ENCODE measurements at places on chromosomes 2 and 18.
A peak's percentile ranks its signal among the peaks of the same experiment; 100 is the strongest.

DNA sequence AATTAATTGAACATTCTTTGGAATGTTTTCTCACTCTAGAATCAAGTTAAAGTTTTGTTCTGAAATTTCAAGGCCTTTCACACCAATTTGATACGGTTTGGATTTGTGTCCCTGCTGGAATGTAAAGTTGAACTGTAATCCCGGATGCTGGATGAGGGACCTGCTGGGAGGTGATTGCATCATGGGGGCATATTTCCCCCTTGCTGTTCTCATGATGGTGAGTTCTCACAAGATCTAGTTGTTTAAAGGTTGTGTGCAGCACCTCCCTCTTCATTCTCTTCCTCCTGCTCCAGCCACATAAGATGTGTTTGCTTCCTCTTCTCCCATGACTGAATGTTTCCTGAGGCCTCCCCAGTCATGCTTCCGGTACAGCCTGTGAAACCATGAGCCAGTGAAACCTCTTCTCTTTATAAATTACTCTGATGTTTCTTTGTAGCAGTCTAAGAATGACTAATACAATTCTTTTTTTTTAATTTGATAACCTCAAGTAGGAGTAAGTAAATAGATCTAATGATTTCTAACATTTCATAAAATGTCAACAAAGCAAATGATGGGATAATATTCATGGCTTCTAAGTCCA is 144.2 kb upstream of the CDH7 start:
- DNase-seq, result no peak

DNA sequence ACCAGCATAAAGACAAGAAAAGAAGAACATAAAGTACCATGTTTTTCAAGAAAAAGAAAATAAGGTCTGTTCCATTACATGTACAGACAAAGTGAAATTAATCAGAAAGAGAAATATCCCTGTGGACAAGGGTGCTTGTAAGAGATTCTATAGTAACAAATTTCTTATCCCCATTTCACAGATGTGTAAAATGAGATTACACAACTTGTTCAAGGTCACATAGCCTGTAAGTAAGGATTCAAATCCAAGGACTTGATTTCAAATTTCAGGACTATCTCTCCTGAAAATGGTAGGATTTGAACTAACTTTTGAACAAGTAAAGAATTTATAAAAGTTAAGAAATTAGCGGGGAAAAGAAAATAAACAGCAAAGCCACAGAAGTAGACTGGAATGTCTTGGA is 248.2 kb upstream of the SLC39A10 start:
- DNase-seq, result no peak

DNA sequence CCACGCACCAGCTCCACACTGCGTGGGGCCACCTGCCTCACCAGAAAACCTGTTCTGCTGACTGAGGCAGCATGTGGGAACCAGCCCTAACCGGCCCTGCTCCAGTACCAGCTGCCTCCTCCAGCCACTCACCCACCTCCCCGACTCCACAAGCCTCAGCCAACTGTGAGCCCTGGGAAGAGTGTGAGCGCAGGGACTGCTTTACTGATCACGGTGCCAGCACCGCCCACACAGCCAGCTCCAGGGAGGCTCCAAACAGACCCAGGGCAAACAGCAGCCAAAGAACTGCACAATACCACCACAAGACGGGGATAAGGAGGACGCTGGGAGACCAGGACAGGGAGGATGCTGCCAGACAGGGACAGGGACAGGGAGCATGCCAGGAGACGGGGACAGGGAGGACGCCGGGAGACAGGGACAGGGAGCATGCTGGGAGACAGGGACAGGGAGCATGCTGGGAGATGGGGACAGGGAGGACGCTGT is 28.4 kb downstream of the EIPR1 start:
- no peak for DNase-seq

GRCh38 chr18:24014986-24015638 is 558 bp downstream of the TTC39C start:
- DNase-seq, result peak; percentile 24

- DNase-seq, result no peak
Measured at GRCh38 chr2:177501186-177501585, 108.6 kb downstream of the AGPS start.

- DNase-seq, result no peak
Measured at GRCh38 chr2:108944601-108945331, 44.3 kb downstream of the EDAR start.

GRCh38 chr2:3659447-3660432 is 1.7 kb downstream of the ALLC start:
- no peak for DNase-seq
